ENCODE measurements at places on chromosomes 16 and 17.

GRCh38 chr17:4009186-4009785 is 45.0 kb upstream of the ATP2A3 start:
- DNase-seq, result no peak

DNA sequence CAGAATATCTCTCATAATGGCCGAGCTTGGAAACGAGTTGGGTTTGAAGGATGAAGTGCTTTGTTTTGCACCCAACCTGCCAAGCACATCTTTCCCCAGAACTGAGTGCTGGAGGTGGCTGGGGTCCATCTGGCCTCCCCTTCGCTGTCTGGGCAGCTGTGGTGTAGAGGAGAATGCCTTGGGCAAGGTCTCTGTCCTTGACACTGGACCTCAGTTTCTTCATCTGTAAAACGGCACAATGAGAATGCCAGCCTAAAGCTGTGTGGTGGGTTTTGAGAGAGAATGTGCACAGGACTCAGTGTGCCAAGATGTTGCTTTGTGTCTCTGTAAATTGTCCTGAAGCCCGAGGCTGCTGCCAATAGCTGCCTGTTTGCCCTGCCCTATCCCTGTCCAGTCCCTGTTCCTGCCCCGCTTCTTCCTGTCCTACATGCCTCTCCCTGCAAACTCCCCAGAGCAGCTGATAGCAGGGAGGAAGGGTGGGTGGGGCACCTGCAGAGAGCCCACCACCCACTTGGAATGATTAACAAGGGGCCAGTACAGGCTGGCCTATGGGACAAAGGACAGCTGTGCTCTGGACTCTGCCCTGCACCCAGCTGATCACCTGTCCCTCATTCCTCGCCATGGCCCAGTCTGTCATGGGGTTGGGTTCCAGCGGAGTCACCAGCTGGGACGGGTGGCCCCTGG is 15.3 kb downstream of the LASP1 start:
- DNase-seq, result no peak

GRCh38 chr17:19370493-19370960 is 7.8 kb upstream of the MAPK7 start:
- DNase-seq, result no peak

- DNase-seq, result no peak
Measured at GRCh38 chr17:59746849-59747445, 39.5 kb downstream of the VMP1 start.

Measured in forelimb muscle (tissue), 1 donor.